ENCODE measurements at places on chromosomes 5 and 9.

GRCh38 chr9:110040788-110041187, 167.2 kb downstream of the C9orf152 start:
- peak; percentile 59 for DNase-seq

DNA sequence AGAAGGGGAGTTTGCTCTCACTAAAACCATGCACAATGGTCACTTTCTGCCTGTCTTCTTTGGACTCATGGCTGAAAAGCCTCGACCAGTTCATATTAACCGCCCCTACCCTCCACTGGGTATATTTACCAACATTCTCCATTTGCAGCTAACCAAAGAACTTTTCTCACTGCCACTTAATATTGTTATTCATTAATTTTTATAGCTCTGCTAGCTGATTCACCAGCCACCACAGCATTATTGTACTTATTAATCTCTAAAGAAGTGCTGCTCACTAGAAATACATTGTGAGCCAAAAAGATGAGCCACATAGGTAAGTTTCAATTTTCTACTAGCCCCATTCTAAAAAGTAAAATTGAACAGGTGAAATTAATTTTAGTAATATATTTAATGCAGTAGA, 33.4 kb upstream of the SMIM32 start:
- DNase-seq, result no peak

DNA sequence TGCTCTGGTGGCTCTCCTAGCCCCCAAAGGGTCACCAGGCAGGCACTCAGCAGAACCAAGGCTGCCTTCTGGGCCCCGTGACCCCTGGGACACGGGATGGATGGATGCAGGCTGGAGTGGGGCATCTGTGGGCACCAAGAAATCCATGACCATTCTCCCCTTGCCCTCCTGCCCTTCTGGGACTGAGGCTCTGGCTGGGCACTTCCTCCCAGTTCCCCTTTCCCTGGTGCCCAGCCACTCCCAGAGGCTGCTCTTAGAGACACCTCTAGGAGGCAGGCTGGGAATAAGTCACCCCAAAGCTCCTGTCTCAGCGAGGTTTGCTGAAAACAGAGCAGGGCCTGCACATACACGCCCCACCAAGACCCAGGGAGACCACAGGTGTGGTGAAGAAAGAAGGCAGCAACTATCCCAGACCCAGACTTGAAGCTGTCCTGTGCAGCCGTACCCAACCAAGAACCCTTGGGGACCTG, 943 bp downstream of the STING1 start:
- no peak for DNase-seq

- no peak for DNase-seq
Measured at GRCh38 chr5:87751824-87752223, 339.1 kb upstream of the CCNH start.

DNA sequence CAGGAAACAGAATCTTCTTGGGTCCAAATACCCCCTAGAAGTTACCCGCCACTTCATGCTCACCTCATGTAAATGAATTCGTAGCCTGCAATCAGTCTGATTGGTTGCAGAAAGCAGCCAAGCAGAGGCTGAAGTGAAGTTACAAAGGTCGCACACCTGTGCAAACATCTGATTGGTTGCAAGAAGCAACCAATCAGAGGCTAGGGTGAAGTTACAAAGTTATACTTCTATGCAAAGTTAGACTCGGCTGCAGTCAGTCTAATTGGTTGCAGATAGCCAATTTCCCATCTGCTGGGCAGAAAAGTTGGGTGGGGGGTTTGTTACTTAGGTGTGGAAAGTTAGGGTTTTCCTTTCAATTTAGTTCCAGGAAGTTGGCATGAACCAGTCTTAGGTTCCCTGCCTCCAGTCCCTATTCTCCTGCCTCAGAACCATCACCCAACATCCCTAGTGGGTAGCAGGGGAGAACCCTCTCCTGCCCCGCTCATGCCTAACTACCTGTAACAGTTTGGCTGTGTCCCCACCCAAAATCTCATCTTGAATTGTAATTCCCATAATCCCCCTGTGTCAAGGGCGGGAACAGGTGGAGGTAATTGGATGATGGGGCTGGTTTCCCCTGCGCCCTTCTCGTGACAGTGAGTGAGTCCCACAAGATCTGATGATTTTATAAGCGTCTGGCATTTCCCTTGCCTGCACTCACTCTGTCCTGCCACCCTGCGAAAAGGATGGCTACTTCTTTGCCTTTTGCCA, 1.2 kb upstream of the RUSC2 start:
- DNase-seq, result no peak

- DNase-seq, result no peak
Measured at GRCh38 chr9:126043681-126044080, 282.9 kb upstream of the MVB12B start.

DNA sequence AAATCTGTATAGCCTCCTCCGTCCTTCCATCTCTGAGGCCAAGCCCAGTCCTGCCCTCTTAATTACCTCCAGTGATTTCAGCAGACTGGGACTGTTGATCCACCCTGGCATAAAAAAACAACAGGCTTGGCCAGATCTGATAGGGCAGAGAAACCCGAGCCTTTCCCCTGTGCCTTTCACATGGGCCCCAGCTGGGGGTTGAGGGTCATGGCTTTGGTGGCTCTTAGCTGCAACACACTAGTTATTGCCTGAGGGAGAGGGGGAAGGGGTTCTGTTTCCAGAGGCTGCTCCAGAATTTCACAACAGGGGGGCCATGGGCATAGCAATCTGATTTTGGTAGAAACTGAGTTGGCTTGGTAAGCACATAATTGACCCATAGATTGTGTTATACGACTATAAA, 21.2 kb upstream of the PANK3 start:
- DNase-seq, result no peak

DNA sequence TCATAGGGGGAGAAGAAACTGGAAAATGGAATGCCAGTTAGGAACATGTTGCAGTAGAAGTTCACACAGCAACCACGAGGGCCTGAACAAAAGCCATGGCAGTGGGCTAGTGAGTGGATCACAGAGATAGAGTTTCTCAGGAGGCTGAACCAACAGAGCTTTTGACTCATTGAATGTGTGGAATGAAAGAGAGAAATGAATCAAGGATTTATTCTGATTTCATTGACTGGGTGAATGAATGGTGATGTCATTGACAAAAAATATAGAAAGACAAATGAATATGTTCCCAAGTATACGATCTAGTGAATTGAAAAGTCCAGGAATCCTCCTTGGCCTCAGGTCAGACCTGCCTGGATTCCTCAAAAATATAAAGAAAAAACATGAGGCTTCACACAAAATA, 99.2 kb downstream of the ZNF462 start:
- no peak for DNase-seq

DNA sequence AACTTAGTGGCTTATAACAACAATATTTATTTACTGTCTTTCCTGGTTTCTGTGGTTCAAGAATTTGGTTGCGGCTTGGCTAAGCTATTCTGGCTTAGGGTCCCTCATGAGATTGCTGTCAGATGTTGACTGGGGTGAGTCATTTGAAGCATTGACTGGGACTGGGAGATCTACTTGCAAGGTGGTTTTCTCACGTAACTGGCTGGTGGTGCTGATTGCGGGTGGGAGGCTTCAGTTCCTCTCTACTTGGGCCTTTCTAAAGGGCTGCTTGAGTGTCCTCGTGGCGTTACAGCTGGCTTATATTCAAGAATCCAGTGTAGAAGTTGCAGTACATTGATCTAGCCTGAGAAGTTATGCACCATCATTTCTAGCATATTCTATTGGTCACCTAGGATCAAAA, 218.5 kb upstream of the ELAVL2 start:
- no peak for DNase-seq

DNA sequence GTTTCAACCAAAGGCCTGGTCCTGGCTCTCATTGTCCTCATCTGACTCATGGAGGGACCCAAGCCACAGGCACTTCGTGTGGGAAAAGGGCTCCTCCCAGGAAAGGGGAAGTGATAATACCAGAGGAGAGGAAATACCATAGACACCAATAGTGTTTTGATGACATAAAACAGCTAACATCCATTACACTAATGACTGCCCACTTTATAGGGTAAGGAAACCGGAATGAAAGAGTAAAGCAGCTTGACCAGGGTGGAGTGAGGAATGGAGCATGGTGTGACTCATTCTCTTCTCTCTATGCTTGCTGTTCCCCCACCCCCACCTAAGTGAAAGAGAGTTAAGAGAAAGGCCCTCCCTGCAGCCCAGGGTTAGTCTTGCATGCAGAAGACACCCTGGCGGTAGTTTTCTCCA, 67.4 kb upstream of the HRH2 start:
- peak; percentile 94 for DNase-seq

DNA sequence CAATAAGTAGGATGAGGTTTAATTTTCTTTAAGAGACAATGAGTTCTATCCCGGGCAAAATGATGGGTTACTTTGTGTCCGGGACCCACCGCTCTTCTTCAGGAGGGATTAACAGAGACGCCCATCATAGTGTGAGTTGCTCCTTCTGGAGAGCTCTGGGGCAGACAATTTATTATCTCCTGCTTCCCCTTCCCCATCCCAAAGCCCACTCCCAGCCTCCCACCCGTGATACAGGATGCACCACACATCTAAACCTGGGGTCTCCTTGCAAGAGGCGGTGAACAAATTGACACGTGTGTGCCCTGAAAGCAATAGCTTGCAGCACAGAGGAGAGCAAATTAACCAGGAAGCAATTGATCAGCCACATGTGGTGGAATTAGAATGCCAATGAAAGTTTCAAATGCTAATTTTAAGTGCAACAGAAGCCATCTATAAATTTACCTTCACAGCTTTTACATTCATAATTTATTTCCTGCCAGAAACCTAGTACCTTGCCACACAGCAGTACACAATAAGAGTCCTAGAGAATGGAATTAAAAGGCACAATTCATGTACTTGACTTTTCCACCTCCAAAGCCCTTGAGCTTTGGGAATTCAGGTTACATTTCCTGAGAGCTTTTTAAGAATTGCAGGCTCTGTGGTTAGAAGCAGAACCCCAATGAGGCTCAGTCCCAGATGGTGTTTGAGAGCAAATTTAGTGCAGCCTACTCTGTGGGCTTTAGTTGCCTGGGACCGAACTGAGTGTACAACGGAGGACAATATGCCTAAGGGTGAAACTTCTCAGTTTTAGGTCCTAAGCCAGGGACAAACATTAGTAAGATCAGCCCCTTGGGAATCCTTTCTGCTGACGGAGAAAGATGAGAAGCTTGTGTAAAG, 399.6 kb downstream of the MED10 start:
- DNase-seq, result no peak

GRCh38 chr9:137721899-137722298, 103.1 kb downstream of the EHMT1 start:
- no peak for DNase-seq

- DNase-seq, result peak; percentile 25
Measured at GRCh38 chr9:89000973-89001916, 10.0 kb downstream of the S1PR3 start.

DNA sequence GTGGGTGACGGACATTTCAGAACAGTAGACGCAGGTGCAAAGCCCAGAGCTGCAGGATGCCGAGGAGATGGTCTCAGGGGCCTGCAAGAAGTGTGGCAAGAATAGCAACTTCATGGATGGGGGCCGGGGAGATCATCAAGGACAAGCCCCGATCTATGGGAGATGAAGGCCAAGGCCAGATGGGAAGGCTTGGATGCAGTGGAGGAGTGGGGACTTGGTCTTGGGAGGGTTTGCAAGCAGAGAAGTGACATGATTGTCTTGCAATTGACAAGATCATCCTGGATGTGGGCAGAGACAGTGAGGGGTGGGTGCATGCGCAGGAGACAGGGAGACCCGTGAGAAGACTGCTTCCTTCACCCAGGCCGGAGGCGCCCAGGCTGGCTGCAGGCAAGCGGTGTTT, 198.1 kb downstream of the CDK5RAP2 start:
- DNase-seq, result no peak

GRCh38 chr9:111144741-111145140, 106.5 kb upstream of the LPAR1 start:
- no peak for DNase-seq

- no peak for DNase-seq
Measured at GRCh38 chr9:32581512-32582143, 8.7 kb upstream of the NDUFB6 start.
